ENCODE measurements at places on chromosomes 5 and 9.

DNA sequence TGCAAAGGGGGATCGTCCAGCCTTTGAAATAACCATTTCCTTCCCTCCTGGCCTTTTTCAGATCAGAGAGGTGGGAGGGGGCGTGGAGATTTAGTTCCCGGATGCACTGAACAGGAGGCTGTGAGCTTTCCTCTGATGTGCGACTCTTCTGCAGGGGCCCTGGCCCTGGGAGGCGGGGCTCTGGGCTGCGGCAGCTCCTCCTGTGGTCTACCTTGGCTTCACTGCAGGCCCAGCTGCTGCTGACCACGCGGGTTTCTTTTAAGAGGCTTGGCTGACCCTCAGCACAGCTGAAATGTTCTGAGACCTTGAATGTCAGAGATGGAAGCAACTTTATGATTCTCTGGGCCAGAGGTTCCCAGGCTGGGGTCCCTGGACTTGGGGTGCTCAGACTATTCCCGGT lies 27.0 kb upstream of the COL15A1 start:
- no peak for DNase-seq

GRCh38 chr9:78189461-78189860 lies 46.4 kb upstream of the CEP78 start:
- DNase-seq, result no peak

DNA sequence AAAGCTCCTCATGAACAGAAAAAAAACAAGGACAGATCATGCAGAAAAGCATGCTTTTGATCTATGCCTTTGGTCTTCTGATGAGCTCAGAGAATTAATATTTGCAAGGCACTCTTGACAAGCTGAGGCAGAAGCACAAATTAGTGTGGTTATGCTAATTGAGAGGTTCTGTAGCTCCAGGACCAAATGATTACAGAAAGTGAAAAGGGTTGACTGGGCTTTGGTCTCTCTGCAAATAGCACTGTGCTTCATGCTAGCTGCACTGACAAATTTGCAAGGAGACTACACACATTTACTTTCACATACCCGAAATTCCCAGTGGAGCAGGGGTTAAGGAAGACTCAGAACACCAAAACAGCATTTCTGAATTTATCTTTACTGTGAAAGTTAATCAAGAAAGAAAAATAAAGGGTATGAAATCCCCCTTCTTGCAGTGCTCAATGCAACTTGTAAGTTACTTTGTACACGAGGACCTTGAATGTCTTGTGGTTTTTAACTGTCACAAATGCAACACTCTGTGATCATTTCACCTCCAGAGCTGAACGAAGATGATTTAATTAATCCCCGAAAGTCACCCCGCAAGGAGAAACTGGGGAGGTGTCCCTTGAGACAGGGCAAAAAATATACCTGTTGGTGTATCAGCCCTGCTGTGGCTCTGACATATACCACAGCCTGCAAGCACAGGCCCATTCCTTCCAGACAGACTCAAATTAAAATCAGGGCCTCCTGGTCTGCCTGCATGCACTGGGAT lies 11.9 kb downstream of the RAPGEF1 start:
- DNase-seq, result no peak

DNA sequence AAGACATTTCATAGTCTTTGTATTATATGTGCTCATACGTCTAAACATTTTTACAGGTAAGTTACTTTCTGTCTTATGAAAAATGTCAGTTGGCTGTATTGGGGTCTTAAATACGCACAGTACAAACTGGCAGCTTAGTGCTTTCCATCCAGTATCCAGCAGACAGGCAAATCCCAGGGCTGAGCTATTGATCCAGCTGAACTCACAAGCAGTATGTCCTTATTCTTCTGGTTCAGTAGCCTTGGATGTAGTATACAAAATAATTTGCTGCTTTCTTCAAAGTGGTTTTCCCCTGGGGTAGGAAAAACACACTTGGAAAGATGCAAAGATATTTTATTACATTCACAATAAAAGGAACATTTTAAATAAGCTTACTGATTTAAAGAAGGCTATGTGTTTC lies 617.2 kb downstream of the NR2F1-AS1 start:
- DNase-seq, result no peak

- no peak for DNase-seq
Measured at GRCh38 chr5:62152394-62153087, 153.5 kb upstream of the KIF2A start.

DNA sequence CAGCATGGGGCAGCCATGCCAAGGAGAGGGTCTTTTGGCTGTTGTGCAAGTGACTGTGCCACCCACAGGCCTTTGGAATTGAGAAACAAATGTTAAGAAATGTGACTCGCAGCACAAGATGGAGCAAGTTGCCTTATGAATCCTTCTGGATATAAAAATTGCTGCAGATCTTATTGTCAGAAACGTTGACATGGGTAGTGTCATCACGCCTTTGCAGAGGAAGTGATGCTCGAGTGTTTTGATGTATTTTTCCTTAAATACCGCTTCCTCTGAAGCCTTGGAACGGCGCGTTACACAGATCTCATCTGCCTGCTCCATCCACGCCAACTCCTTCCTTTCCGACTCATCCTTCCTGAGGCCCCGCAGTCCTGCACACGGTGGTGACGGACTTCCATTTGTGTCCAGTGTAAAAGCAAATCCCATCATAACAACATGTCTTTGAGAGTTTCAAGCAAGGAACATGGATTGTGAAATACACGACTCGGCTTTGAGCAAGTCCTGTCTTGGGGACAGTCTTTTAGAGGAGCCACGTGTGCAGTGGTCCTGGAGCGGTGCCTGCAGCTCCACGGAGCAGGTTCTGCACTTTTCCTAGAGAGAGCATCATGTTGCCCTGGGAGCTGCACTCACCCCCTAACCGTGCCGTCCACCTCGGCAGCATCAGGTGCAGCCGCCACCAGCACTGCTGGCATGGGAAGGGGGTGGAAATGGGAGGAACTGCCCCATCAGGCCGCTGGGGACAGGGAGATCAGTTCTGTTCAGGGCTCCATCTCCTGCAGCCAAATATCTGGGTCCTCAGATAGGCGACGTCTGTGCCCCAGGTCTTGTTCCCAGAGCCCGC lies 15.1 kb downstream of the ROPN1L start:
- DNase-seq, result no peak

- DNase-seq, result peak; percentile 20
Measured at GRCh38 chr9:91425271-91425670, 1.6 kb upstream of the NFIL3 start.

DNA sequence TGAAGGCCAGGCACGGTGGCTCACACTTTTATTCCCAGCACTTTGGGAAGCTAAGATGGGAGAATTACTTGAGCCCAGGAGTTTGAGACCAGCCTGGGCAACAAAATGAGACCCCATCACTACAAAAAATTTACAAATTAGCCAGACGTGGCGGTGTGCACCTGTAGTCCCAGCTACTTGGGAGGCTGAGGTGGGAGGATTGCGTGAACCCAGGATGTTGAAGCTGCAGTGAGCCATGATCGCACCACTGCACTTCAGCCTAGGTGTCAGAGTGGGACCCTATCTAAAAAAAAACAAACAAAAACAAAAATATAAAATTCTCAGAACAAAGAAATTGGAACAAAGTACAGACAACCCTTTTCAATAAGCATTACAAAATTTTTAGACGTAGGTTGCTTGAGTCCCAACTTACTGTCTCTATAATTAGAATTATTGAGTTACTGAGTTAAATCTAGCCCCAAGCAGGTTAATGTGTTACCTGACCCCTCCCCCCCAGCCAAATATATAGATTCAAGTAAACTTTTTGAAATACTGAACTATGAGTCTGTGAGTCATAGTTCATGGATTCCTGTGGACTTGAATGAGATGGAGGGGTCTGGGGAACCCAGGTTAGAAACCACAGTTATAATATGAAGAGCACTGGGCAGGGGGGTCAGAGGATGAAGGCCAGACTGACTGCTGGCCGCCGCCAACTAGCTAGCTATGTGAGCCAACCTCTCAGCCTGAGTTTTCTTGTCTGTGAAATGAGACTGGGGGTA lies 173.1 kb downstream of the AOPEP start:
- DNase-seq, result no peak
